Gastroesophageal sphincter (tissue), 4 donors: ENCODE measurements at places on chromosomes 2 and 18.

- H3K4me1 ChIP-seq, result no peaks in the 10 kb centered on the region
- H3K36me3 ChIP-seq, result no peaks in the 10 kb centered on the region
- no peak overlapping the region for H3K4me3 ChIP-seq
- H3K27ac ChIP-seq, result peak overlapping the region; percentile 69
Measured at GRCh38 chr2:144509001-144509878, 10.7 kb downstream of the ZEB2 start.

DNA sequence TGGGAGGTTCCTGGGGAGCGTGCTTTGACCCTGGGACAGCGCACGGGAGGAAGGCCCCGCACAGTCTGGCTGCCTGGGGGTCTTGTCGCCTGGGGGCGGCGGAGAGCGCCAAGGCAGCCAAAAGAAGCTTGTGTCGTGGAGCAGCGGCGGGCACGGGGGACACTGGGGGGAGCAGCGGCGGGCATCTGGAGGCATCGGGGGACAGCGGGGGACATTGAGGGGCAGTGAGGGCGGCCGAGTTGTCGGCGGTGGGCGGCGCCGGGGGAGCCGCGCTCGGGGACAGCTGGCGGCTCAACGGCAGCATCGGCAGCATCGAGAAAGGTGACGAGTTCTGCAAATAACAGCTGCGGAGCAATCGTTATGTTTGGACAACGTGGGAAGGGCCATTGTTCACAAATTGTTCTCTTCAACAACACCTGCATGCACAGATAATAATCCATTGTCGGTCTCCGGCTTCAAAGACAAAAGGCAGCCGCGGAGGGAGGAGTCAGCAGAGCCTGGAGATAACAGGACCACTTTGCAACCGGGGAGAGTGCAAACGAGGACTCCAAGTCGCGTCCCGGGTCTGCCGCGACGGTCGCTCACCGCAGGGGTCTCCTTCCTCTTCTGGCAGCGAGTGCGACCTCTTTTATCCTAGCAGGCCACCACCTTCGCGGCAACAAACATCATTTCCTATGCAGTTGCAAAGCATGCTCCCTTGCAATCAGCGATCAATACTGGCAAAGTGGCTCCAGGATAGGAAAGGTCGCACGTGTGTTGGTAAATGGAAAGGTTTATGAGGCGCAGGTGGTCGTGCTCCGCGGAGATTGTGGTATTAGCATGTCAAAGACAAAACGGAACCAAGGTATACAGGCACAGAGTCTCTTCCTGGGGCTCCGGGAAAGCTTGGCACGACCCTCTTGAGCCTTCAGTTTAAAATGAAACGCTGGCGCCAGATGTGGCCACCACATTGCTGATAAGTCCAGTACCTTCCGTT lies 132.3 kb upstream of the DLX2 start:
- H3K27me3 ChIP-seq, result peaks cover 56% of the 10 kb centered on the region
- H3K4me1 ChIP-seq, result peaks cover 6% of the 10 kb centered on the region
- no peak overlapping the region for H3K4me3 ChIP-seq
- H3K27ac ChIP-seq, result no peak overlapping the region

GRCh38 chr2:223797037-223797436 lies 40.3 kb downstream of the AP1S3 start:
- no peaks in the 10 kb centered on the region for H3K36me3 ChIP-seq
- ATAC-seq, result no peak
- H3K4me3 ChIP-seq, result no peak overlapping the region
- no peaks in the 10 kb centered on the region for H3K27me3 ChIP-seq

GRCh38 chr2:239473211-239473805 lies 72.5 kb upstream of the HDAC4 start:
- no peak overlapping the region for H3K27ac ChIP-seq
- no peak overlapping the region for H3K4me3 ChIP-seq
- H3K4me1 ChIP-seq, result no peaks in the 10 kb centered on the region
- no peak for ATAC-seq
- H3K36me3 ChIP-seq, result no peaks in the 10 kb centered on the region

- ATAC-seq, result no peak
- peaks cover 4% of the 10 kb centered on the region for H3K27me3 ChIP-seq
- H3K4me1 ChIP-seq, result no peaks in the 10 kb centered on the region
- H3K4me3 ChIP-seq, result no peak overlapping the region
Measured at GRCh38 chr18:59822612-59823550, 76.9 kb upstream of the PMAIP1 start.

- no peak for ATAC-seq
- no peaks in the 10 kb centered on the region for H3K27me3 ChIP-seq
- no peaks in the 10 kb centered on the region for H3K36me3 ChIP-seq
- H3K4me1 ChIP-seq, result no peaks in the 10 kb centered on the region
- H3K4me3 ChIP-seq, result no peak overlapping the region
Measured at GRCh38 chr2:13481201-13481600, 764.5 kb downstream of the TRIB2 start.

GRCh38 chr2:238786792-238787490 lies 60.9 kb upstream of the TWIST2 start:
- no peaks in the 10 kb centered on the region for H3K27me3 ChIP-seq
- no peak overlapping the region for H3K4me3 ChIP-seq
- ATAC-seq, result no peak
- no peaks in the 10 kb centered on the region for H3K4me1 ChIP-seq
- no peaks in the 10 kb centered on the region for H3K36me3 ChIP-seq

DNA sequence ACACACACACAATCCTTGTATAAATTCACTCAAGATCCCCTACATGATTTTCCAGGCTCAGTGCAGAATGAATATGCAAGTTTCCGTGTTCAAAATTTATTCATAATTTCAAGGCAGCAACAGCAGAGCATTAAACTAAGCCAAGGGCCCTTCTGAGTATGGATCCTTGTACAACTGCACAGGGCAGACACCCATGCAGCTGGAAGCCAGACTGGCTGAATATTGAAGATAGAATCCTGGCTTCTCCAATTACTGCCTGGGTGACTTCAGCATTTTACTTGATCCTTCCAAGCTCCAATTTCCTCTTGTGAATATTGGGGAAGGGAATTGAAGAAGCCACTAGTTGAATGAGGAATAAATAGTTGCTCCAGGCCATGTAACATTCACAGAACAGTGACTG lies 267.9 kb upstream of the REG3G start:
- no peak for ATAC-seq
- no peak overlapping the region for H3K4me3 ChIP-seq
- no peak overlapping the region for H3K27ac ChIP-seq
- no peaks in the 10 kb centered on the region for H3K36me3 ChIP-seq
- no peaks in the 10 kb centered on the region for H3K27me3 ChIP-seq
- H3K4me1 ChIP-seq, result no peaks in the 10 kb centered on the region

- no peak for ATAC-seq
- H3K4me3 ChIP-seq, result no peak overlapping the region
- peaks cover 94% of the 10 kb centered on the region for H3K36me3 ChIP-seq
- H3K4me1 ChIP-seq, result no peaks in the 10 kb centered on the region
- H3K27me3 ChIP-seq, result no peaks in the 10 kb centered on the region
Measured at GRCh38 chr2:231093933-231094332, 30.9 kb downstream of the HTR2B start.

GRCh38 chr2:158489366-158490112 lies 32.8 kb downstream of the PKP4 start:
- H3K36me3 ChIP-seq, result no peaks in the 10 kb centered on the region
- H3K27me3 ChIP-seq, result no peaks in the 10 kb centered on the region
- H3K4me3 ChIP-seq, result no peak overlapping the region
- H3K27ac ChIP-seq, result peak overlapping the region; percentile 25
- H3K4me1 ChIP-seq, result peaks cover 17% of the 10 kb centered on the region

- no peak overlapping the region for H3K4me3 ChIP-seq
- no peak overlapping the region for H3K27ac ChIP-seq
- no peaks in the 10 kb centered on the region for H3K36me3 ChIP-seq
- H3K27me3 ChIP-seq, result no peaks in the 10 kb centered on the region
Measured at GRCh38 chr2:24682304-24682703, 110.9 kb downstream of the PTRHD1 start.

- H3K36me3 ChIP-seq, result no peaks in the 10 kb centered on the region
- no peaks in the 10 kb centered on the region for H3K4me1 ChIP-seq
- H3K27me3 ChIP-seq, result no peaks in the 10 kb centered on the region
- ATAC-seq, result no peak
- H3K4me3 ChIP-seq, result no peak overlapping the region
Measured at GRCh38 chr18:27600245-27600644, 415.1 kb upstream of the CHST9 start.

DNA sequence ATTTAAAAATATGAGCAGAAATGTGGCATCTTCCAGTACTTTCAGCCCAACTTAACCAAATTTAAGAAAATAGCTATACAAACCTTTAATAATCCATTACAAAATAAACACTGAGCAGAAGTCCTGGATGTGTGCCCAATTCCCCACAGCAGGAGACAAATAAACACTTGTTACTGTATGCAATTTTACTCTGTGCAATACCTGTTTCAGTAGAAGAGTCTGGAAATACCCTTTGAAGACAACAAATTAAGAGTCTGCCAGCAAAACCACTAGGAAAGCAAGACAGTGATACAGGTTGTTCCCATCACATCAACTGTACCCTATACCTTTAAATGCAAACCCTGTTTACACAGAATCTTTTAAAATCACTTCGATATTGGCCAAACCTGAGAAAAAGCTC lies 41.4 kb upstream of the RNU4ATAC start:
- H3K4me1 ChIP-seq, result peaks cover 54% of the 10 kb centered on the region
- H3K27me3 ChIP-seq, result no peaks in the 10 kb centered on the region
- H3K27ac ChIP-seq, result no peak overlapping the region
- no peak overlapping the region for H3K4me3 ChIP-seq
- no peaks in the 10 kb centered on the region for H3K36me3 ChIP-seq
- no peak for ATAC-seq

DNA sequence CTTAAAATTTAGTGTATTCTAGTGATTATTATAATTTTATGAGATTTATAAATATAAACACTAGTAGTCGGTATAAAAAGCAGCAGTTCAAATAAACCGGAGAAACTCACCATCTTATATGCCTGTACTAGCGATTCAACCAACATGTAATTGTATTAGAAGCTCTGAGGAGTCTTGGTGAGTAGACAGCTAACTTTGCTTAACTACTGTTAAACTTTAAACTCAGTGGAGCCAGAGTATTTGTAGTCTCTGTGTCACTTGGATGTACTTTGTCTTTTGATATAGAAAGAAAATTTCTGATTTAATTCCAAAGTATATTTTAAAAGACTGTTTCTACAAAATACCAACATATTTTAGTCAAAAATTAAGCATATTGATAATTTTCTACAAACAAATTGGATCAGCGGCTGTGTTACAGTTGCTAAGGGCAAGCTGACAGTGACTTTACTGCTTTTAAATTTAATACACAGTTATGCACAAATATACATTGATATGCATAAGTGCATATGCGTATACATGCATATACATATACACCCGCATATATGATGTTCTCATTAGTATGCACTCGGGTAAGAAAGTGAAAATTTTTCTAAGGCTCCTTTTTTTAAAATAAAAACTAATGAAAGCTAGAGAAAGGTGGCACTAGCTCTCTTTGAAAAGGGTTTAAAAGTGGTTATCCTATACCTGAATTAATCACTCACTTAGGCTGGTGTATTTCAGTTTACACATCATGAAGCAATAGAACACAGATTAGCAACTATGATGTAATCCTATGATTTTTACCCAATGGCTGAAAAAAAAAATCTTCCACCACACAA lies 374.5 kb downstream of the NCKAP5 start:
- H3K27me3 ChIP-seq, result no peaks in the 10 kb centered on the region
- H3K4me3 ChIP-seq, result no peak overlapping the region
- H3K4me1 ChIP-seq, result no peaks in the 10 kb centered on the region

DNA sequence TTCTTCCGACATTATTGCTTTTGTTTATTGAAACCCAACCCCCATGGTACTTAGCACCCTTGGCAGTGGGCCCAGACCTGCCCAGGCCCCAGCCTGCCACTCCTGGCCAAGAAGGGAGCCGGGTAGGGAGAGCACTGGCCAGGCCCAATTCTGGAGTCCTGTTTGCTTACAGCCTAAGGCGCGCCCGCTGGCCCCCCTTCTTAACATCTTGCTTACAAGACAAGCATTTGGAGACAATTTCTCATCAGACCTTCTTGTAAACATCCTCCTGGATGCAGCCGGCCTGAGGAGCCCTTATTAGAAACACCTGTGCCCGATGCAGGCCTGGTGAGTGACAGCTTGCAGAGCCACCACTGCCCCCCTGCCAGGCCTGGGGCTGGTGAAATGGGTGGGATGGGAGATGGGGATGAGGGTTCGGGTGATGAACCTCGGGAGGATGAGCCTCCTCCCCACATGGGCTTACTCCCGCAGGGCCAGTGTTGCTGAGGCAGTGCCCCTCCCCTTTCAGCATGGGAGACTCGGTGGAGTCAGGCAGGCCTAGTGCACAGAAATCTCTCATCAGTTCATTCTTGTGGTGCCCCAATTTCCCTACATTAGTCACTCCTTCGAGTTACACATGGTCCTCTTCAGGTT lies 217.5 kb downstream of the CYP26B1 start:
- H3K4me3 ChIP-seq, result no peak overlapping the region
- ATAC-seq, result no peak
- H3K27me3 ChIP-seq, result no peaks in the 10 kb centered on the region
- H3K4me1 ChIP-seq, result no peaks in the 10 kb centered on the region

- H3K4me3 ChIP-seq, result no peak overlapping the region
Measured at GRCh38 chr2:45726188-45726587, 74.7 kb downstream of the PRKCE start.

GRCh38 chr18:26532367-26533340 lies 15.7 kb downstream of the KCTD1 start:
- H3K36me3 ChIP-seq, result no peaks in the 10 kb centered on the region
- H3K4me1 ChIP-seq, result no peaks in the 10 kb centered on the region
- no peaks in the 10 kb centered on the region for H3K27me3 ChIP-seq
- H3K4me3 ChIP-seq, result no peak overlapping the region
- no peak for ATAC-seq

DNA sequence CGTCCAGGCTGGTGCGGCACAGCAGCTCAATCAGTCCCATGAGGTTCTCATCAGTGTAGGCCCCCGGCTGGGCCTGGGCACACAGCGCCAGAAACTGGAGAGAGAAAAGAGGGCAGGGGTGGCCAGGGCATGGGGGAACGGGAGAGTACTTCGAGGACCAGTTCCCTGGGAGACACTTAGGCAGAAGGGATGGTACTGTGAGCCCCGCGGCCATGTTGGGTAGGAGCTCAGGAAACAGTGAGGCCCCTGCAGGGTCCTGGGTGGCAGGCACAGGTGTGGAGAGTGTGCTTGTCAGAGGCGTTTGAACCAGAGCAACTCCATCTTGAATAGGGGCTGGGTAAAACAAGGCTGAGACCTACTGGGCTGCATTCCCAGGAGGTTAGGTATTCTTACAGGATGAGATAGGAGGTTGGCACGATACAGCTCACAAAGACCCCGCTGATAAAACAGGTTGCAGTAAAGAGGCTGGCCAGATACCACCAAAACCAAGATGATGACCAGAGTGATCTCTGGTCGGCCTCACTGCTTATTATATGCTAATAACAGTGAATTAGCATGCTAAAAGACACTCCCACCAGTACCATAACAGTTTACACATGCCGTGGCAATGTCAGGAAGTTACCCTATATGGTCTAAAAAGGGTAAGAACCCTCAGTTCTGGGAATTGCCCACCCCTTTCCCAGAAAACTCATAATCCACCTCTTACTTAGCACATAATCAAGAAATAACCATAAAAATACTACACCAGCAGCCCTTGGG lies 51.9 kb upstream of the SEMA4C start:
- H3K36me3 ChIP-seq, result no peaks in the 10 kb centered on the region
- no peaks in the 10 kb centered on the region for H3K27me3 ChIP-seq
- no peaks in the 10 kb centered on the region for H3K4me1 ChIP-seq
- no peak overlapping the region for H3K4me3 ChIP-seq
- no peak overlapping the region for H3K27ac ChIP-seq
